ENCODE measurements at places on chromosomes 5 and 9.
A peak's percentile ranks its signal among the peaks of the same experiment; 100 is the strongest.

- no peak for DNase-seq
These were observed 20.1 kb downstream of the TMEM268 start for GRCh38 chr9:114631166-114631565.

DNA sequence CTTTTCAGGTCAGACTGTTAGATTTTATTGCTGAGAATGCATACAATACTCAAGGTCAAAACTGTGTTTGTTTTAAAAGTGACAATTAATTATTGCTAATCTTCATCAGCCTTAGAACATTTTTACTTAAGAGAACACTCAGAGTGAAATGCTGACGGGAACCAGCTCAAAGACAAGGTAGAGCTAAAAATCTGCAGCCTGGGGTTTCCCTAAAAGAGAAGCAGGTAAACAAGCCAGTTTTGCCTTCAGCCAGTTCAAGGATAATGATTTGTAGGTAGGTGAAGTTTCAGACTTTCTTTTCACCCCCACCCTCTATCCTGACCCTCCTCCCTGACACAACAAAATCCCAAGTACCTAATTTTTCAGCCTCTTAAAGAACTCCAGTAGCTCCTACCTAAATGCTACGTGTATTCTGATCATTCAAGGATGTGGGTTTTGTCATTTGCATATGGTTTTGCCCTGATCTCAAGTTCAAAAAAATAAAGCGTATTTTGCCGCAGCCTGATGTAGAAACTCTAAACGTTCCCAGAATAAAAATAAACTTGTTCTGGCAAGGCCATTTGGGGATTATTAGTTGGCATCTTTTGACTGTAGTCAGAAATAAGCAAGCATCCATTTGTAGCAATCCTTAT lies 407.2 kb downstream of the EFNA5 start:
- no peak for DNase-seq

DNA sequence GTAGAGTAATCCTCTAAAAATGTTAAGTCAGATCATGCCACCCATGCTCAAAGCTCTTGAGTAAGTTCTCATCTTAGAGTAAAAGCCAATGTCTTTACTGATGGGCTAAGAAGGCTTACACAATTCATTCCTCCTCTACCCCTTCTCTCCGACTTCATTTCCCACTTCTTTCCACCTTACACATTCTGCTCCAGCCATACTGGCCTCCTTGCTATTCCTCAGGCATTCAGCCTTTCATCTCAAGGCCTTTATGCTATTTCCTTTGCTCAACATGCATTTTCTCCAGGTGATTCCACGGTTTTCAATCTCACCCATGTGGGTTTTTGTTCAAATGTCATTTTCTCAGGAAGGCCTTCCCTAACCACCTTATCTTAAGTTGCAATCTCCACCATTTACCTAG lies 104.9 kb downstream of the MAP1B start:
- no peak for DNase-seq

- no peak for DNase-seq
These were observed 136.2 kb downstream of the LIFR start for GRCh38 chr5:38420246-38420645.

DNA sequence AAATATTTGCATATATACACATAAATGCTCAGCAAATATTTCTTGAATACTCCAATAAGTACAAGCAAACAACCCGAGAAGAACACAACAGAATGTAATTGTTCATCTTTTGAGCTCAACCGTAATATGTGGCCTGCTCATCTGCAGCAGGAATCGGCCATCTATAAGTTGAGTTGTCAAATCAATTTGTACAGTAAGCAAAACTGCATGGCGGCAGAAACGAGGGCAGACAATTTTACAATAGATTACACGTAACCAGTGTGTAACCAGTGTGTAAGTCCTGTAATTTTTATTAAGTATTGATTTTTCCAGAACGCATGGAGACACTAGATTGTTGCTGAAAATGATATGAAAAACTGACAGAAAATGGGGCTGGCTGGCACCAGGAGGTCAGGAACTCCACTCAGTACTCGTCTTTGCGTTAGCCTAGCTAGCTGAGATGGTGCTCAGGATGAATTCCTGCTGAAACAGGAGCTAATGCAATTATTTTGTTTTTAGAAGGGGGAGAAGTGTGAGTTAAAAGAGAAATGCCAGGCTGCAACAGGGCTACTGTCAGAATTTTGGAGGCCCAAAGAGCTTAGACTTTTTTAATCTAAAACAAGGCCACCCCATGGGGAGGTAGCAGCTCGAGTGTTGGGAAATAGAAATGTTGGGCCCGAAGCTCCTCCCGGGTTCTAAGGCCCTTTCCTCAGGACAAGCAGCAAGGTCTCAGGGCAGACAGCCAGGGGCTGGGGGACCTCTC lies 682 bp downstream of the DHX29 start:
- no peak for DNase-seq

DNA sequence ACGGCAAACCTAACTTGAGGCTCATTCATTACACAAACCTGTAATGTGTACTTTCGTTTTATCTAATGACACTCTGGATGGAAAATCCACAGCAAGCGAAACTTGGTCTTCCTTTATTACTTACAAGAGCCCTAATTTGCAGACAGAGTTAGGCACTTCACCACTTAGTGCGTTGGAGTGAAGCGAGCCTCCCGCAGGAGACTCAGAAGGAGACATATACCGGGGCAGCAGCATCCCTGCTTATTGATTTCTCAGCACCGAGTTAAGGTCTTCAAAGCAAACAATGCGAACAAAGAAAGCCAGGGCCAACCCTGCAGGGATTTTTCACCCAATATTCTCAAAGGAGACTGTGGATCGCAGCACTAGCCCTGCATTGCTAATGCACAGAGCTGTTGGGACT lies 28.6 kb downstream of the LSM11 start:
- DNase-seq, result no peak

DNA sequence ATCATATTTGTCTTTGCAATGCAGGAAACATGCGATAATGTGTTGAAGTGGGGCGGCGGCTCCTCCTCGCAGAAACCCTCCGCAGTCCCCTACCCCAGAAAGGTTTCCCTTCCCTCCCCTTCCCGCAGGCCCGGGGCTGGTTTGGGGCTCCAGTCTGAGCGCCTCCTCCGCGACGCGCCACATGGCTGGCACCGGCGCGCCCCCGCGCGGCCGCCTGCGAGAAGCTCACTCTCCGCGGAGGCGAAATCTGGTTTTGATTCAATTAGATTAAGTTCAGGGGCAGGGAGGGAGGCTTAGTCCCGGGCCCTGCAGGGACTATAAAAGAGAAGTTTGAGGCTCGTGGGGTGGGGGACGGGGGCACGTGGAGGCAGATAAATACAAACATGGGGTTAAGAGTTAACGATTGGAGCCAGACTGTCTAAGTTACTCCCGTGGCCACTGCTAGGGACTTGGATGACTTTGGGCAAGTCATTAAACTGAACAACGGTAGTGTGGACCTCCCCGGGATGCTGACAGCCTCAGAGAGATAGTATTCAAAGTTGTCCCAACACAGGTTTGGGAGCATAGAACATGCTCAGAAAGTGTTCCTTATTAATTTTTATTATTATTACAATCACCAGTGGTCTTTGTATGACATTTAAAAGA lies 69.4 kb downstream of the MSX2 start:
- no peak for DNase-seq

DNA sequence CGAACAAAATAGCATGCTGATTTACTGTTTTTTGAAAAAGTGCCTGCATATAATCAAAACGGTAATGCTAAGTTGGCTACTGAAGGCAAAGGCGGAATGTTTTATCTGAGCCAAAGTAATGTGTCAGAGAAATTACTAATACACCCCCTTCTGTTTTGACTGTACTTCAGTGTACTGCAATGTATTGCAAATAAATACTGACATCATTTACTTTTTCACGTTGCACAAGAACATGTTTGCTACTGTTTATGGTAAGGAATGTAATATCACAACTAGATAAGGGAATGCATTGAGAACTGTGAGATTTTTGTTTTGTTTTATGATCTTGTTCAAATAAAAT lies 813 bp upstream of the AGTPBP1 start:
- DNase-seq, result no peak

- no peak for DNase-seq
These were observed 44.3 kb upstream of the SLC12A7 start for GRCh38 chr5:1156033-1156753.

DNA sequence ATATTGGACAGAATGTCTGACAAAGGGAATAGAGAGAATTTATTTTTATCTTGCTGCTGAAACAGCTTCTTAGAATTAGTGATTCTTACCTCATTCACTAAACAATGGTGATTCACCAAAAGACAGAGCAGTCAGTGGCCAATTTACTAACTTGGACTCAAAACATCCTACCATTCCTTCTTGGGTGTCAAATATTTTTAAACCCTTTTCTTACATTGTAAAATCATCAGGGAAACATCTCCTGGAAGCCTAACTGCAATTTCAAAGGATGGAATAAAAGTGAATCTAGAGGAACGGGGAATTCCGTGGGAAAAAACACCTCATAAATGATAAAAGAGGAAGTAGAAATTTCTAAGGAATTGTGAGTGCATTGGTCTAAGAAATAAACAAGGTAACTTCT lies 97.7 kb downstream of the LHFPL2 start:
- no peak for DNase-seq

GRCh38 chr9:125360601-125361000 lies 99.0 kb downstream of the GAPVD1 start:
- DNase-seq, result no peak

DNA sequence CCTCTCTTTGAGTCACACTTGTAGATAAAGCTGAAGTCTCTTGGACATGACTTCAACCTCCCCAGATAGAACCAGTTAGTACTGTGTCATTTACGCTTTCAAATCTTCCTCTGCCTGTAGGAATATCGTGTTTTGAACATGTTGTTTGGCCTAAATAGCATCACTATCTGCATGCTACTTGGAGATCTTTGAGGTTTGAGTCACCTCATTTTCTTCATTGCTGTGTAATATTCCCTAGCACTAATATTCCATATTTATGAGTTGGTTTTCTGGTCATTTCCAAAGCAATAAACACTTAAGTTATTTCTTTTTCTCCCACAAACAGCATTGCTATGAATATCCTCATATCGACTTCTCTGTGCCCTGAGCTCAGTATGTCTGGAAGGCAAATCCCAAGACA lies 100.3 kb downstream of the ROR2 start:
- no peak for DNase-seq

- DNase-seq, result no peak
These were observed 7.9 kb upstream of the RAI14 start for GRCh38 chr5:34648039-34648839.

- DNase-seq, result peak; percentile 26
These were observed 4.8 kb downstream of the SUB1 start for GRCh38 chr5:32589942-32590869.

- no peak for DNase-seq
These were observed 24.2 kb downstream of the POU5F2 start for GRCh38 chr5:93717162-93717561.

GRCh38 chr5:88691230-88691582 lies 191.8 kb downstream of the MEF2C start:
- DNase-seq, result no peak

DNA sequence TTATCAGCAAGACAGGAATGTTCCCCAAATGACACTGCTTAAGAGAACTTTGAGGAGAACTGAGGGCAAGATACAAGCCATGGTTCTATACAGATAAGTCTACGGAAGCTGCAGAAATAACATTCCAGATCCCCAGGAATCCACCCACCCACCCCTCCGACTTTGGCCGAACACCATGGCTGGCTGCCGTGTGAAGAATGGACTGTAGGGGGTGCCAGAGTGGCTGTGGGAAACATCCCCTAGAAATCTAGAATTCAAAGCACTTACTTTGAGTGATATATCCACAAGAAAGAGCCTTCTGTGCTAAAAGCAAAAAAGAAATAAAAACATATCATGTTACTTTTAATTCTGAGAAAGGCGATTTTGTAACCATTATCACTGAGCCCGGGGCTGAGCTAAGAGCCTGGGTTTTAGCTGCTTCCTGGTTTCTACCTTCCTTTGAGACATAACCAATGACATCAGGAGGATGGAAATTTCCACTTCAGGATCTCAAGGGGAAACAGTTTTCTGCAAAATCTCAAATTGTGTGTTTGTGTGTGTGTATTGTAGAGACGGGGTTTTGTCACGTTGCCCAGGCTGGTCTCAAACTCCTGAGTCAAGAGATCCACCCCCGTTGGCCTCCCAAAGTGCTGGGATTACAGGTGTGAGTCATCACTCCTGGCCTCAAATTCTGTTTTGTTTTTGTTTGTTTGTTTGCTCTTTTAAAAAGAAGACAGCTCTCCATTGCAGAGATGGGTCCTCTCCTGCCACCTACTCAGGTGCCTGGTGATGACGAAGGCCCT lies 36.4 kb downstream of the GGTA1 start:
- no peak for DNase-seq

DNA sequence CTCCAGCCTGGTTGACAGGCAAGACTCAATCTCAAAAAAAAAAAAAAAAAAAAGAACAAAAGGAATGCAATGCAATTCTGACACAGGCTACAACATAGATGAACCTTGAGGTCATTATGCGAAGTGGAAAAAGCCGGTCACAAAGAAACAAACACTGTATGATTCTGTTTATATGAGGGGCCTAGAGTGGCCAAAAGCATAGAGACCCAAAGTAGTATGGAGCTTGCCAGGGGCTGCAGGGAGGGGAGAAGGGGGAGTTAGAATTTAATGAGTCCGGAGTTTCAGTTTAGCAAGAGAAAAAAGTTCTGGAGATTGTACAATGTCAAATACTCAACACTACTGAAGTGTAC lies 33.2 kb upstream of the ASS1 start:
- DNase-seq, result no peak
